ENCODE measurements at places on chromosomes 7 and 10.

DNA sequence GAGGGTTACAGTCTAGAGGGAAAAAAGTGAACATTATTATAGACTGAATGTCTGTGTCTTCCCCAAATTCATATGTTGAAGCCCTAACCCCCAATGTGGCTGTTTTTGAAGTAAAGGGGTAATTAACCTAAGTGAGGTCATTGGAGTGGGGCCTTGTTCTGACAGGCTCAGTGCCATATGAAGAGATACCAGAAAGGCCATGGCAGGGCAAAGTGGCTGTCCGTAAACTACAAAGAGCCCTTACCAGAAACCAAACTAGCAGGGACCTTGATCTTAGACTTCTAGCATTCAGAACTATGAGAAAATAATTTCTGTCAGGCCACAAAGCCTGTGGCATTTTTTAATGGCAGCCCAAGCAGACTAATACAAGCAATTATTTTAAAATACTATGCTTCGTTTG is 8.7 kb downstream of the TMEM209 start:
- DNase-seq = no peak

DNA sequence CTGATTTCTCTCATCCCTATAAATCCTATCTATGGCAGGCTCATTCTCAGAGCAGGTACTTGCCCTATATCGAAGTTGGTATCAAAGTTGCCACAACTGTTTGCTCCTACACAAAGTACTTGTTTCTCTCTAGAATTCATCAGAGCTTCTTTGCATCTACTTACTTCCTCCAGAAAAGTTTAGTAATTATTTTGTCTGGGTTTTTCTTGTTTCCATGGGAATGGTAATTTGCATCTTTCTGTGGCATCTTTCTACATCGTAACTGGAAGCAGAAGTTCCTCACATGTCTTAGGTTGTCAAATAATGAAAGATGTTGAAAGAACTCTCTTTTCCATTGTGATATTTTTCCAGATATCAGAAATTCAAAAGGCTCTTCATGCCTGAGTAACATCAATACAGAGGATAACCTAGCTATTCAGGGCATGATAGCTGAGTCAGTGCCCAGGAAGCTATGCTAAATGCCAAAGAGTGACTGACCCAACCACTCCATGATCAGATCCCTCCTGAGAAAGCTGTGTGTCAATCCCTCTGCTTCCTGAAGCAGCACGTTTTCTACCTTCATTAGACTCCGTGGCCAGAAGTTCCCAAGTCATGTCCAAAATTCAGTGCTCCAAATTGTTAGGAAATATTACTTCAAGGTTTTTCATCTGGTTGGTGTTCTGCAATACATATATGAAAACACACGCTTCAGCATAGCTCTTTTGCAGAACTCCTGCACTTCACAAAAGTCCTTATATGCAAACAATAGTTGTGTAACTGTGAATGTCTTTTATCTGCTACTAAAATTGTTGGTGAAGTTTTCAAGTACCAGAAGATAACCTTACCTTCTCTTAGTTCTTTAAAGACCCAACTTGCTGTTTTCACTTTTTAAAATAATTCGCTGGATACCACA is 216.5 kb downstream of the VTI1A start:
- peak; percentile 65 for DNase-seq

- no peak for DNase-seq
These were observed 212.9 kb downstream of the CCSER2 start for GRCh38 chr10:84541289-84541637.

DNA sequence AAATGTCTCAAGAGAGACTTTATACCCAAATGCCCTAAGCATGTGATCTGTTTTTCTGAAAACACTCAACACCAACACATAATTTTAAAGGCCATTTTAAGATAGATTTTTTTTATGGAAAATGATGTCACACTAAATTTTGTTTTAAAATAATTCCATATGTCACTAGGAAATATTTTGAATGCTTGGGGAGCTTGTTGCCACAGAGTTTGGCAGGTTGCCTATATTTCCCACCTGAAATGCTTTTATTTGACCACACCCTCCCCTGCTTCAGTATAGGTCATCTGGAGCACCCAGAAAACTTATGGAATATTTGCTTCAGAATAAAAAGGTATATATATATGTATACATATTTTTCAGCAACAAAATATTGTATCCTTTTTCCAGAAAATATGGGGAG is 180.0 kb upstream of the ANK3 start:
- peak; percentile 11 for DNase-seq

- no peak for DNase-seq
These were observed 177.3 kb downstream of the RPS24 start for GRCh38 chr10:78210976-78211375.

DNA sequence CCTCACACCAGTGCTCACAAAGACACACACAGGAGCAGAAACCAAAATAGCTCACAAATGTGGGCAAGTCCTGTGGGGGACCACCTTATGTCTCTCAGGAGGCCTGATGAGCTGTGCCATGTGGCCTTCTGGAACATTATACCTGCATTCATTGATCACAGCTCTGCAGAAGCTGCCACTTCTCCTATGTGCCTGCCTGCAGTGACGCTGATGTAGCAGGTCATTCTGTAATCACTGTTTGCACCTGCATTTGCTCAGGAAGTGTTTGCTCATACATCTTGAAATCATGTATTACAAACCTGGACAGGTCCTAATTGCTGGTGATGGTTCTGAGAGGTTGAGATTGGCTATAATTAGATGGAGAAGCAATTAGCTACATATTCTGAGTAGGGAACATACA is 310.2 kb downstream of the AUTS2 start:
- no peak for DNase-seq

- DNase-seq = no peak
These were observed 29.1 kb upstream of the IKZF1 start for GRCh38 chr7:50275430-50275829.

DNA sequence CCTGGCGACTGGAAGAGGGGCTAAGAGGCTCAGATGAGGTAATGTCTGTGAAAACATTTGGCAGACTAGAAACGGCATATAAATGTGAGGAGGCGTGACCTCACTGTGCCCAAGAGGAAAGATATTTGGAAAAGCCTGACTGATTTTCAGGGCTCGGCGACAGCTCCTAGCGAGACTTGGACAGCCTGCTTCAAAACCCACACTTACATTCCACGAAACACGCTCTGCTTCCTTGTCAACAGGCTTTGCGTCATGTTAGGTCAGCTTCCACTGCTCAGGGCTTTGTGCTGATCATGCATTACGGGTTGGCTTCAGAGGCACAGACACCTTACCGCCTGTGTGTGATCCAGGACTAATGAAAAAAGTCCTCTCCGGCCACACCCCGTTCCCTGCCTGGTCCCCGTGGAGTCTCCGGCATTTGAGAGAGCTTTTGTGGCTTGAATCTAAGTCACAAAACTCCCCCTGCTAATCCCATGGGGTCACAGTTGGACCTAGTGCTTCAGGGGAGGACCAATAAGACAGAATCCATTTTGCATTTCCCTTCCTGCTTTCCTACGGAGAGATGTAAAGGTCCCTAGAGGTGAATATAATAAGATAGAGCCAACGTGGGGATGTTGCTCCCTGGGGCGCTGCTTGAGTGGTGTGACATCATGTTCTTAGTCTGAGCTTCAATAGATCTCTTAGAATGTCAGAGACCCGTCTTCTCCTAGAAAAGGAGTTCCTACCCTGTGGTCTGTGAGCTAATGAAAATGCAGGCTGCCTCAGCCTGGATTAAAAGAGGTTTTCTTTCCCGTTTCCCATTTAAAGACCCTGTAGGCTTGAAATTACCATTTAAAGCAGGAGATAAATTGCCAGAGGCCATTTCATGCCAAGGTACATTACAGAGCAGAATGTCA is 25.5 kb downstream of the FGFBP3 start:
- peak; percentile 57 for DNase-seq

GRCh38 chr10:126087796-126088505 is 191.6 kb downstream of the FANK1 start:
- DNase-seq = peak; percentile 44

DNA sequence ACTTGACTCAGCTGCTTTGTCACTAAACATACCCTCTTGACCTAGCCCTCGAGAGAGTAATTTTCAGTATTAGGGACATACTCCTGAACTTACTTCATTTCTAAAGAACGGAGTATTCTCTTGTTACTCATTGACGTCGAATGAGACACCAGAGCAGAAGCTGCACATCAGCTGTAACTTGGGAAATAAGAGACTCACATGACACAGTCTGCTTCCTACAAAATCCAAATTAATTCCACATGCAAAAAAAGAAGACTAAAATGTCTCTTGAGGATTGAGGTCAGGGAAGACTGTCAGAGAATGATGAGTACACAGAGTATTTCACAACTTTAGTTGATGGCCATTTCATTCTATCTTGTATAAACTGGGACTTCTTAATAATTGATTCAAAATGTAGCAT is 114.7 kb upstream of the EGFR start:
- peak; percentile 98 for DNase-seq

DNA sequence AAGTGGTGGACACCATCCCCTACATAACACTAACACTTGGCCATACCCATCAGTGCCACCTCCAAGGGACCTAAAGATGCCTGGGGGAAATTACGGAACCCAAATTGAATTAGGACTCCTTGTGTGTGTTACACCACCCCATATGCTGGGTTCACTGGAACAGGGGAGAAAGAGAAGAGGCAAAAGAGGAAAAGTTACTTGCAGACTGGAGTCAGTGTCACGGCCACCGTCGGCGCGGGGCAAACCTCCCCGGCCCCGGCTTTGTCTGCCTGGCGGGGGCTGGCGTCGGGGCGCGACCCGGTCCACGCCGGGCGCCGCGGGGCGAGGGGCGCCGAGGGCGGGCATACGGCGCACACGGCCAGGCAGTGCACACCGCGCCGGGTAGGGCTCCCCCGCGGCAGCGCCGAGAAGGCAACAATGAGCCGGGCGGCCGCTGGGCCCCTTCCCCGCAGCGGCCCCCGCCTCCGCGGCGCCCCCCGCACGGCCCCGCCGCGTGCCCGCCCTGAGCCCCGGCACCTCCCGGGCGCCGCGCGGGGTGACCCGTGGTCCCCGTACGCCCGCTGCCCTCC is 171.1 kb downstream of the FAM107B start:
- DNase-seq = no peak

DNA sequence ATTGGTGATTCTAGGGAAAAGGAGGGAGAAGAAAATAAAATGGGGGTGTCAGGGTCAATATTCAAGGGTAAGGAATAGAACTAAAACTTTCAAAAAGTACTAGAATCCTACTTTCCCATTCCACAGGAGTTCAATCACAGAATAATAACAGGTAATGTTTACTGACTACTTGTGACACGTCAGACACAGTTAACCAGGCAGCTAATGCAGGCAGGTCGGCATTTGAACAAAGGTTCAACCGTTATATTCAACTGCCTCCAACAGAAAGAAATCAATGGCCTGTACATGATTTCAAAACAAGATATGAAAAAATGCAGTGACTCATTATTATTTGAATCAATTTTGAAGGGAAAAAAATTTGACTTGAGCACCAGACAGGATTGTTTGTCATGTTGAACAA is 3.1 kb downstream of the ASB15 start:
- DNase-seq = no peak

DNA sequence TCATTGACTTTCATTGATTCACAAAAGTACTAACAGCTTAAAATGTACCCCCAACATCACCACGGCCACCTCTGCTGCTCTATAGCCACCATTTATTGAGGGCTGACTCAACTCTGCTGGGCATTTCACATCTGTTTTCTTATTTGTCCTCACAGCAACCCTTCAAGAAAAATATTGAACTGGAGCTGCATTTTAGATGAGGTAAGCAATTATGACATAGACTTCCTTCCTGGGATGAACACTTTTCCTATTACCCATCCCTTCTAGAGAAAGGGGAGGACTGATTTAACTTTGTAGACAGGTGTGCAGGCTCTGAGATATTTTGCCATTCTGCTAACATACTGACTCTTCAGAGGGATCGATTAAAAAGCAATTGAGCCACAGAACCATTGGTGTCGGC is 217.4 kb downstream of the CACNA2D1 start:
- DNase-seq = no peak

GRCh38 chr10:24645784-24646183 is 77.9 kb downstream of the ARHGAP21 start:
- DNase-seq = no peak

DNA sequence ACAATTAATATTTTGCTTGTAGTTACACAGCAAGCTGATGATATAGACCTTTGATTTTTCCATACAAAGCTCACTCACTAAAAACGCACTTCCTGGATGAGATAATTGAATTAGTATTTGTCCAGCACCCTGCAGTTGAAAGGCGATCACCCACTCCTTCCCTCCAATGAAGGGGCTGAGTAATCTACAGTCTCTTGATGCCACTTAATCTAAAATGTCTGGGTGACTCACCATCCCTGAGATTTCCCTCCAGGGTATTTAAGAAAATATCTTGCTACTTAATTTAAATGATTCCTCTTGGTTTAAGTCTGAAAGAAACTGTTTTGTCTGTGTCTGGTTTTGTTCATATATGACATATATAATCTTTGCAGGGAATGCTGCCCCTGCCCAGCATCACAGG is 515.3 kb downstream of the GRID1 start:
- DNase-seq = peak; percentile 65

DNA sequence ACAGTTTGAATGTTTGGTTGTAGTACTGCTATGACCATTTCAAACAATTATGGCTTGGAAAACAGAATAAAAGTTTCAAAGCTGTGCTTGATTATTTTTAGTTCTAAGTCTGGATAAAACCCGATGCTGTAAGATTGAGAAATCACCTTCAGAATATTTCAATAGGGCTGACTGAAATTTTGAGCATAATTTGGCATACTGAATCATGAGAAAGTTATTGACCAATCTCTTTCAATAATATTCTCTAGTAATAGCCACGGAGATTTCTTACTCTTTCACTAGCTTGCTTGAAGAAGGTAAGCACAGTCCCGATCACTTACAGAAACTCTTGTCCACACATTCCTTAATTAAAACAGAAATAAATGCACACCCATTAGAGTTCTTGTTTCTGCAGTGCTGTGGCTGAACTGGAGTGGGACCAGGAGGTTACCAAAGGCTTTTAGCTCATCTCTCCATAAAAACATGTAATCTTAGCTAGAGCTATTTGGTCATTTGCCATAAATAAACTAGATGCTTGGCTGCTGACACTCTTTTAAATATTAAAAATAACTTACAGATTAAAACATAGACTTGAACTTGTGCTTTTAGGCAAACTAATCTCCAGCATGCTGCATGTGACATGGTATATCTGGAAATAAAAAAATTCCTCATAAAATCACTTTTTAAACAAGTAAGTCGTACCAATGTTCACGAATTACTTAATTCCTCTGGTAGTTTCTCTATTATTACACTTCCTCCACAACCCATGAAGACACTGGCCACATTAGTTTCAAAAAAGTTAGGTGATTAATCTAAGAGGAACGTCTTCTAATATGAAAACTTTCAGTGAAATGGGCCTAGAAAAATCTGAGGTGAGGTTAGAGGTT is 97.8 kb downstream of the AGMO start:
- peak; percentile 49 for DNase-seq

GRCh38 chr10:128630787-128631252 is 504.6 kb upstream of the MKI67 start:
- peak; percentile 59 for DNase-seq

GRCh38 chr7:40824461-40824860 is 689.7 kb downstream of the SUGCT start:
- DNase-seq = no peak

- no peak for DNase-seq
These were observed 172.9 kb downstream of the MBL2 start for GRCh38 chr10:52599551-52600200.
